ENCODE measurements at places on chromosomes 2 and 18.

- no peak for DNase-seq
Observed at GRCh38 chr2:175372704-175373701, 191.5 kb upstream of the ATP5MC3 start.

DNA sequence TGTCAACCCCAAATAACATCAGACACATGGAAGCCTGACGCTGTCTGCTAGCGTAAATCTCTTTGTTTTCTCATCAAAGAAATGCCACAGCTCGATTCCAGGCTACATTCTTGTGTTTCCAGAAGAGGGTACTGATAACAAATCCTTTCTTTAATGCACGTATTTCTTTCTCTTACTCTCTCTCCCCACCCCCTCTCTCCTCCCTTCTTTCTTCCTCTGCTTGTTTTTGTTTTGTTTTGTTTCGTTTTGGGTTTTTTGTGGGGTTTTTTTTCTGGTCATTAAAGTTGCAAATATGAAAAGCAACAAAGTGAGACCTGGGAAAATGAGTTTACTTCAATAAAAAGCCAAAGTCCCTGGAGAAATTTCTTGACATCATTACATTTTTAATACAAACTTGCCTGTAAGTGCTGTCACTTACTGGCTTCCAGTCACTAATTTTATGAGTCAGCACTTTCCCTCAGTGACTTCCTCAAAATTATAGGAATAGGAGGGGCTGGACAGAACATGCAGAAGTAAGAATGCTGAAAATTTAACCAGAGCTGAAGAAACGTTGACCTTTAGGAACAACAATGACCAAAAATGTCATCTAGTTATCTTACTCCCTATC, 106.7 kb upstream of the NABP1 start:
- no peak for DNase-seq

DNA sequence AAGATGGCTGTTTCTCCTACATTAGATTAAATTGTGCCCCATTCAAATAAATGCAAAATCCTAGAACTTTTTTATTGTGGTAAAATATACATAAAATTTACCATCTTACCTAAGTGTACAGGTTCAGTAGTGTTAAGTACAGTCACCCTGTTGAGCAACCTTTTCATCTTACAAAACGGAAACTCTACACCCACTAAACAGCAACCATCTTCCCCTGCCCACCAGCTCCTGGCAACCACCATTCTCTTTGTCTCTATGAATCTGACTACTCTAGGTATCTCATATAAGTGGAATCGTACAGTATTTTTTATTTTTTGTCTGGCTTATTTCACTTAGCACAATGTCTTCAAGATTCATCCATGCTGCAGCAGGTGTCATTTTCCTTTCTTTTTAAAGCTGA, 53.0 kb downstream of the ASXL2 start:
- no peak for DNase-seq

DNA sequence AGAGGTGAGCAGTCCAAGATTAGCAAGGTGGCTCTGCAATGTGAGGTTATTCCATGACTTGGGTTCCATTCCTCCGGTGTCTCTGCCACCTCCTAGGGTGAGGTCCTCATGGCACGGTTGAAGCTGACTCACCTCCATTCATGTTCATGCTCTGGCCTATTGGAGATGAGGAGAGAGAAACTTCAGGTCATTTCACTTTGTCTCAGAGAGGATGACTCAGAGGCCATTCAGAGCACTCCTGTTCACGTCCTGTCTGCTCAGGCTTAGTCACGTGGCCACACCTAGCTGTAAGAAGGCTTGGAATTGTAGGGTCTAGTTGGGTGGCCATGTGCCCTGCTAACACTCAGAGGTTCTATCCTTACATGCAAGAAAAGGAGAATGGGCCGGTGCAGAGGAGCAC, 67.5 kb upstream of the MBOAT2 start:
- DNase-seq, result no peak

DNA sequence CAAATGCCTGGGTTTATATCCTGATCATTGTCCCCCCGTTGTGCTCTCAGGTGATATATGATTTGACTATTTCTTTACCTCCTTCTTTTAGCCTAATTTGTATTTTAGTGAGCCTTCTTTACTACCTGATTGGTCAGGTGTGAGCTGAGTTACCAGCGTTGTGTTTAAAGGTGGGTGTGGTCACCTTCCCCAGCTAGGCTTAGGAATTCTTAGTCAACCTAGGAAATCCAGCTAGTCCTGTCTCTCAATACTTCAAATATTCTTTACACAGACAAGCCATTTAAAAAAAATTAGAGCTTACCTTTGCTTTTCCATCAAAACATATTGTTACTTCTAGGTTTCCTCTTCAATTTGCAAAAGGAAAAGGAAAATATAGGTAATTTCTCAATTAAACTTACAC, 30.2 kb downstream of the KYNU start:
- no peak for DNase-seq

- no peak for DNase-seq
Observed at GRCh38 chr2:143635302-143635701, 506.1 kb downstream of the ARHGAP15 start.

DNA sequence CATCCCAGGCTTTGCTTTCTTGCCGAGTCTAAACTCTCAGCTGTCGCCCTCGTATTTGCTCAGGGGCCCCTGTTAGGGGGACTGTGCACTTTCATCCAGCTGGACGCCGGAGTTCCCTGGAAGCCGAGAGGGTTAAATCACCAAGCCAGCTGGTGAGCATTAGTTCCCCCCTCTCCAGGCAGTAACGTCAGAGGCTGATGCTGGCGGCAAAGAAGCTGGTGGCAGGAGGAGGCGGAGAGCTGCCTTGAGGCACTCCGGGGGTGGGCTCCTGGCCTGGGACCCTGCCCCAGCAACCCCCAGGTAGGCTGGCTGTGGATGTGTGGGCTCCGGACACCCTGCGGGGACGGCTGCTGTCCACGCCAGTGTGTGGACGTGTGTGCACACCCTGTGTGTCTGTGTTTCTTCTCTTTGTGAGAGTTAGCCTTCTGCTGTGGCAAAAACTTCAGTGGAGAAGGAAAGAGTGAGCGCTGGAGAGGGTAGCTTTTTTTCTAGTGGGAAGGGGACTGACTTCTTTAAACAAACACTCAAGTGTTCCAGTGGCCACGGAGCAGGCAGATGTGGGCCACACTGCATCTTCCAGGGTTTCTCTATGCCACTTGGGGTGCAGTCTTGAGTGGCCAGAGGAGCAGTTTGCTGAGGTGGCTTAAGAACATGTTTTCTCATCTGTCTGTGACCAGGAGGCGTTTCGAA, 84.7 kb downstream of the GLI2 start:
- DNase-seq, result no peak

GRCh38 chr18:3885209-3885792, 435.3 kb downstream of the TGIF1 start:
- DNase-seq, result no peak

DNA sequence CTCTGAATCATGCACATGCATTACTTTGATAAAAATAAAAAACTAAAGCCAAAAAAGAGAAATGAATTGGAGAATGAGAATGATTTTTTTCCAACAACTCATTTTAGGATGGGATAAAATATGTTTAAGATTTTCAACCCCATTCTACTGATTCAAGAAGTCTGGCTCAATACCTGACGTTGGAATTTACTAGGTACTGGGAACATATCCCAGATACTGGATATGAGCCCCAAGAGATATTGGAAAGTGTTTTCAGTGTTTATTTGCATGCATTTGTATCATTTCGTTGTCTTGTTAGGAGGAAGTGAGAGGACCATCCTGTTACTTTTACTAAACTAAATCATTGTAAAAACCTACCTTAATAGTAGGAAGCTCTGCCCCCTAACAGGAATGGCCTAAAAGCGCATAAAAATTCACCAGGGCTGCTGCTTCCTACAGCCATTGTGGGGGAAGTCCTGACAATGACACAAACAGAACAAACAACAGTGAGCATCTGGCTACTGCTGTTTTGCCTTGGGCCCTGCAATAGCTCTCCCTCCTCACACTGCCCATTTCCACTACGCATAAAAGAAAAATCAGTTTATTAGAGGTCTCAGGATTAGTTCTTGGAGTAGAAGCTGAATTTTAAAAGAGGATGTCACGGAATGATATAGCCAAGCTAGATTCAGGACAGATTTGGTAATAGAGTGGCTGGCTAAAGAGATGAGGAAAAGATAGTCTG, 35.2 kb downstream of the ANKAR start:
- DNase-seq, result no peak

- no peak for DNase-seq
Observed at GRCh38 chr2:220215785-220216184, 588.4 kb downstream of the SLC4A3 start.

GRCh38 chr2:19754907-19755306, 146.9 kb downstream of the TTC32 start:
- DNase-seq, result no peak

DNA sequence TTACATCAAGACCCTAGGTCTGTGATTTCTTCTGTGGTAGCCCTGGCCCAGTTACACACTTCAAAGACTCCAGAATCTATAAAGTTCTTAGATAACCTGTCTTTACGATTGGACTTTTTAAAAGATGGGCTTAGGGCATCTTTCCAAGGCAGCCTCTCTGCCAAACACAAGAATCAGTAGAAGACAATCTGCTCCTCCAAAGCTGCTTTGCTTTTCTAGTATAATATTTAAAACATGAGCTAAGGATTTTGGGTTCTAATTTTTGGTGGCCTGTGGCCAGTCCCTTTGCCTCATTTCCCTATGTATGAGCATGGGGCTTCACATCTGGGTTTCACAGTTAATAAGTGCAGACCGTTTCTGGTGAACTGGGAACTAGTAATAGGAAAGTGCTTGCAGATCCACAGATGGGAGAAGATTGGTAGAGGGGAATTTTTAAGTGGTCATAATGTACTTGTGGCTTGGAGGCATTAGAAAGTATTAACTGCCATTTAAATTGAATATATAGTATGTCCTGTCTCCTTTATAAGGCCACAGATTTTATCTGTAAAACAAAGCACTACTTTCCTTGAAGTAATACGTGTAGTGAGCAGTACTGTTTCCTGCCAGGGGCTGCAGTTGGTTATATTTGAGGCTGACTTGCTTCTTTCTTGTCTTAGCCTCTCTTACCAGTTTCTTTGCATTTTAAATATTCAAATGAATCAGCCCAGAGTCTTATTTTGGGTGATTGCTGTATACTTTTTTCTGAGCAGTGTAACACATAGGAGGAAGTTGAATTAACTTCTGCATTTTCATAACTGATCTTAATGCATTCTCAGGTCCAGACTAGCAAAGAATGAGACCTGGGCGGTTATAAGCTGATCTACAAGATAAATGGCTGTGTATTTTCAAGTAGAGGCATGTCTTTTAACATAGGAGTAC, 1.5 kb downstream of the ARPC2 start:
- no peak for DNase-seq

DNA sequence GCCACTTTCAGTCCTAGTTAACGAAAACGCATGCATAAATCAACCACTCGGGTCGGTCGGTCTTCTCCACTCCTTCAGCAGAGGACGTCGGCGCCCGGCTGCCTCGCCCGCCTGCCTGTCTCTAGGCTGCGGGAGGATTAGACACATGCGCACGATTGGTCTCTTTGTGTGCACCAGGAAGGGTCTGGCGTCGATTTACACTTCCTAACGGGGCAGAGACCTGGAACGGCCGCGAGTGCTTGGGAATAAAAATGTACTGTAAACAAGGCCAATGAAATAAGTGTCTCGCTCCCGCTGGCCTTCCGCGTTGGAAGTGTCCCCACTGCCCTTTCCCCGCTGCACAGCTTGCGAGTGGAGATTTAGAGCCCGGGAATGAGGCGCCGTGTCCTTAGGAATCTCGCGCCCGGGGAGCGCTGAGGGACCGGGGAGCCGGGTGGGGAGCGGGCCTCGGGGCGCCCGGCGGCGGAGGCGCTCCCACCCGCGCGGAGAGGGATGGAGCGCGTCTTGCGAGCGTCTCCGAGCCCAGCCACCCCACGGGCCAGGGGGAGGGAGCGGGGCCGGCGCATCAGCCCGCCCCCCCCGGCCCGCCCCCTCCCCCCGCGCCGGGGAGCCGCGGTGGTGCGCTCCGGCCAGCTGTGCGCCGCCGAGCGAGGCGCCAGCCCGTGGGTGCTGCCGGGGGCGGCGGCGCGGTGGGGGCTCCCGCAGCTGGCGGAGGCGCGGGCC, at the start of gene DOK6:
Gene DOK6 (plus strand): TSS at position 636 of the 723 bp plus-strand sequence.
- peak; percentile 96 for DNase-seq

GRCh38 chr18:56727399-56727798, 76.2 kb downstream of the WDR7 start:
- DNase-seq, result no peak

DNA sequence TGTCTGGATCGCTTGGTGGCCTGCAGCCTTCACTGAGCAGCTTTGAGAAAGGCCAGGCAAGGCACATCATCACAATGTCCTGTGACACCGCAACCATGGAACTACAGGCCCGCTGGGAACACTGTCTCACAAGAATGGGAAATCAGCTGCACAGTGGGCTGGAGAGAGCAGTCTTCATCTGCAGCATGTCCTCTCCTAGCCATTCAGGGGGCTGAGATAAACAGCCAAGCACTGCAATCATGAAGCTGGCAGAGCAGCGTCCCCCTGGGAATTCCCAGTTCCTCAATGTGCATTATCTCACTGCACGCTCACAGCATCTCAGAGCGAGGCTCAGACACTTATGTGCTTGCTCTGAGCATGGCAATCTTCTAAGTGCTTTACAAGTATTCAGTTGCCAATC, 1.9 kb downstream of the CMPK2 start:
- peak; percentile 25 for DNase-seq

- no peak for DNase-seq
Observed at GRCh38 chr18:67410075-67411070, 106.1 kb downstream of the DSEL start.

DNA sequence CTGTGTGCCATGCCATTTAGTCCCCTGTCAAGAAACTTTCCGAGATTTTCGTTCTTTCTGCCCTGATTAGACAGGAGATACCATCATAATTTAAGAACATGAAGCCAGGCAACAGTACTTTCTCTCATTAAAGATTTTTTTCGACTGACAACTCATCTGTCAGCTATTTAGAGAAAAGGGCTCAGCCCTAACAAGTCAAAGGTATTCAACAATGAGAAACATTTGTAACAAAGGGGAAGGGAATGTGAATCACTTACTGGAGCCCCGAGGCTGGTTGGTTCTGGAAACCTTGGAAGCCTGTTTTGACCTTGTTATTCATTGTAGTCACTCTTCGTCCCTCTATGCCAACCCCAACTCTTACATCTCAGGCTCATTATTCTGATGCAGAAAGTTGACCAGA, 199.4 kb downstream of the SPP2 start:
- DNase-seq, result no peak

- no peak for DNase-seq
Observed at GRCh38 chr2:175676813-175677212, 325.3 kb downstream of the LNPK start.

DNA sequence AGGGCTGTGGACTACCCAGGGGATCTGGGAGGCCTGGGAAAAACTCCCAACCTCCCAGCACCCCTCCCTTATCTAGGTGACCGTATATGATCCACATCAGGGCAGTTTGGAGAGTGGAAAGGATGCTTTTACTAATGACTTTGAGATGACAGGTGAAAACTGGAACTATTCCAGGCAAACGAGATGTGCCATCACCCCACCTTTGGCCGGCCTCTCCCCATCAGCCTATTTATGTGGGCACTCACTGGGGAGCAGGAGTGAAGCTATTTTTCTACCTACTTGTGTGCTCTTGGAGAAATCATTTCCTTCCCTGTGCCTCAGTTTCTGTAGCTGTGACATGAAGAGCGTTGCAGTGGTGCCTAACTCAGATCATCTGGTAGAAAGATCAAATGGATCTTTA, 107.2 kb downstream of the SMAD7 start:
- no peak for DNase-seq

Measured in D341Med (cell line).